ENCODE measurements at places on chromosomes 13 and 19.

DNA sequence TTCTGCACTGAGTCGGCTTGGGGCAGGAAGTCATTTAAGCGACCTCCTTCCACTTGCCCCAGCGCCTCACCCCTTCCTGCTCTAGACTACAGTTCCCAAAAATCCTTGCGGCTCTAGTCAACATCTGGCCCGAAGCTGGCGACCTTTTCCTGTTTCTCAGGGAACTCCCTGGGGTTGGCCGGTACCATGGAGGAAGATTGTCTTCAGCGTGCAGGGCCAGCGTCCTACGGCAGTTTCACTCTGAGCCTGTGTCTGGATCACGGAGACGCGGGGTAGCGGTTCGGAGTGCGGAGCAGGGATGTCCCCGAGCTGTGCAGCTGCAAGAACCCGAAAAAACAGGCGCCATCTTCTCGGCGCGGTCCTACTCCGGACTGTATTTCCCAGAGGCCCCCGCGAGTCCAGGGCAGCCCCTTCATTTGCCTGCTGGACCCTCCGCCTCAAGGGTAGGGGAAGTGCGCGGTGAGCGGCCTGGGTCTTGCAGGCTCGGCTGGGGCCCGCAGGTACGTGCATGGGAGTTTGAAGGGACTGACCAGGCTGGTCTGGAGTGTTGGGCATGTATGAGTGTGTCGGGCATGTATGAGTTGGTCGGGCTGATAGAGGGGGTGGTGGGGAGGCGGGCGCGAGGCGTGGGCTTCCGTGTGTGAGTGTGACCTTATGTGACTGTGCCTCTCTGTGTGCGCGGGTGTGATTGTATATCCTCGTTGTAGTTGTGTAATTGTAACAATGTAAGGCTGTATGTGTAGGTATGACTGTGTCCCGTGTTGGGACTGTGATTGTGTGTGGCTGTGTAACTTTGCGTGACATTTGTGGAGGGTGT is at the start of gene ZNF383:
ZNF383 (plus strand) TSS at position 440 of the 817 bp plus-strand sequence. CDS start 12,240 bp downstream, outside the sequence.
- DNase-seq: peak; percentile 88

- no peak for DNase-seq
Measured at GRCh38 chr19:3057275-3057714, 5.0 kb downstream of the TLE5 start.

DNA sequence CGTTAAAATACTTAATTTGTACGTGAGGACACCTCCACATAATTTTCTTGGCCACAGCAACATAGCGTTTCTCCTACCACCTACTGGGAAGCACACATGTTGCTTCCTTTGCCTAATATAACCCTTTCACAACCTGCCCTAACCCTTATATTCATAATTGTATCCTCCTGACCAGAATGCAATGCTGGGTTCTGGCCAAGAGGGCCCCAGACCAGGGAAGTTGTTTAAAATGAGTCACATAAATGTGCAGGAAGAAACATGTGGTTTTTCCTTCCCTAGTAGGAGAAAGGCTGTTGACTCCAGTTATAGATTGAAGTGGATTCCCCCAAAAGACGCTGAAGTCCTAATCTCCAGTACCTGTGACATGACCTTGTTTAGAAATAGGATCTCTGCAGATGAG is 187.3 kb downstream of the NUFIP1 start:
- no peak for DNase-seq

- peak; percentile 13 for DNase-seq
Measured at GRCh38 chr13:32737679-32738078, 151.4 kb downstream of the PDS5B start.

DNA sequence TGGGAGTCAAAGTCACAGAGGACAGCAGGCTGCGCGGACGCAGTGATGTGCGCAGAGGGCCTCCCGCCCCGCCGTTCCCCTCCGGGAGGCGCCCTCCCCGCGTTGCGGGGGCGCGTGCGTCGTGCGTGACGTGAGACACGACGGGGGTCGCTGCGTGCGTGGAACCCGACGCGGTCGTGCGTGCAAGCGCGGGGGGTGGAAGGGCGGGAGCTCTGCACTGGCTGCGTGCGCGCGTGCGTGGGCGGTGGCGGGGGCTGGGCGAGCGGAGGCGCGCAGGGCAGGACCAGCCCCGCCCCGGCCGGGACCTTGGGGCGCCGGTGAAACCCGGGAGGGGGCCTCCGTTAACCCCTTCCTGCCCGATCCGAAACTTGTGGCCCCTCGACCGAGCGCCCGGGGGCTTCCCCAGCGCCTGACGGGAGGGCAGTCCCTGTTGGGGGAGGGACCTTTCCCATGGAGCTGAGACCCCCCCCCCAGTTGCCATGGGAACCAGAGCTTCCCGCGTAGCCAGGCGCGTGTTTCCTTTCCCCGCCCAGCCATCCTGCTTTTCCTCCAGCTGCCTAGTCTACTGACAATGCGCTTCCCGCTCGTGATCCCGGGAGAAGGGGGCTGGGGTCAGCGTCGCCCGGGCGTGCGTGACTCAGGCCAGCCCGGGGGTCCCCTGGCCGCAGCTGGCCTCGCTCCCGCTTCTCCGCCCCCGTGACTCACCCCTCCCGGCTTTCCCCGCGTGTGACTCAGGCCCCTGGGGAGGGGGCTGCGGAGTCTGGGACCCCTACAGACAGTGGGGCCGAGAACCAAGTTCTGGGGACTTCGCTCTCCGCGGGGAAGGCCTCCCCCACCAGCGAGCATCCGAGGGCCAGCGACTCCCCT is 7.3 kb upstream of the HOOK2 start:
- peak; percentile 82 for DNase-seq

DNA sequence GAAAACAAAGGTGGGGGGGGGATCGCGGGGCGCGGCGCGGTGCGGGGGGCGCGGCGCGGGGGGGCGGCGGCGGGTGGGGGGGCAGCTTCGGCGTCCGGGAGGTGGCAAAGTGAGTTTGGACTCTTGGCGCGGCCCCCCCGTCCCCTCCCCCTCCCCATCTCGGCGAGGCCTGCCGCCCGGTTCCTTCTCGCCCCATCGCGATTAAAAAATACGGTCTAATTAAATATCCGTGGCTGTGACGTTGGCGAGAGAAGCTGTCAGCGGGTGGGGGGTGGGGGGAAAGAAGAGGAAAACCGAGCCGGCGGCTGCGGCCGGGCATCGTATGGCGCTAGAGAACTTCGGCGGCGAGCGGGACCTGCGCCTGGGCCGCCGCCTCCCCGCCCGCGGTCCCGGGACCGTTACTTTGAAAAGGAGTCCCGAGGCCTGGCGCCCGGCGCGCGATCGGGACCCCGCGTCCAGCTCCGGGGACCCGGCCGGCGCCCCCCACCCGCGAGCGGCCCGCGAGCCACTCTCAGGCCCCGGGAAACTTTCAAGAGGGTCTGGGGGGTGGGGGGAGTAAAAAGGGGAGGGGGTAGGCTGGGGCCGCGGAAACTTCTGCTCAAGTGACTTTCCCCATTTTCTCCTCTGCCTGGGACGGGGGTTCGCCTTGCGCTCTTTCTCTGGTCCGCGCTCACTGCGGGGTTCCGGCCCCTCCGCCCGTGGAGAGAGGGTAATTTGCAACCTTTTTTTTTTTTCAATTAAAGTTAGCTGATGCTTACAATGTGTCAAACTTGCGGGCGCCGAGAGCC is 146.3 kb upstream of the ZNF536 start:
- DNase-seq: no peak

- peak; percentile 78 for DNase-seq
Measured at GRCh38 chr19:52535771-52536447, 8.4 kb downstream of the ZNF808 start.

DNA sequence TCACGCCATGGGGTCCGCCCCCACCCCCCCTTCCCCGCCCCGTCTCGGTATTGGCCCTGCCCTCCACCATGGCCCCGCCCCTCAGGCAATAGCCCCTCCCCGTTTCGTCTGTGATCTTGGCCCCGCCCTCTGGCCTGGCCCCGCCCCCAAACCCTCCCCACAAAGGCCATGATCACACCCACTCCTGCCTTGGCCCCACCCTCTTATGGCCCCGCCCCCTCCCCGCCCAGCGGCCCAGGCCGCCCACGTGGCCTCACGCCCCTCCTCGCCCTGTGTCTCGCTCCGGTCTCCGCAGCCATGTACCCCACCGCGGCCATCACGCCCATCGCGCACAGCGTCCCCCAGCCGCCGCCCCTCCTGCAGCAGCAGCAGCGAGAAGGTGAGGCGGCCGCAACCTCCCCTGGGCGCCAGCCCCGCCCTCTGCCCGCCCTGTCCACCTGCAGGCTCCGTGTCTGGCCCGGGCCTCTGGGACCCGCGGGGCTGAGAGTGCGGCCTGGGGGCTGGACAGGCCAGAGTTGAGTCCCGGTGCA is 61.3 kb downstream of the CELF5 start:
- peak; percentile 64 for DNase-seq
